NT2/D1 (cell line): ENCODE measurements at places on chromosomes 2 and 18.
A peak's percentile ranks its signal among the peaks of the same experiment; 100 is the strongest.

GRCh38 chr2:38508311-38509039, 94.3 kb downstream of the HNRNPLL start:
- peak; percentile 93 for DNase-seq

DNA sequence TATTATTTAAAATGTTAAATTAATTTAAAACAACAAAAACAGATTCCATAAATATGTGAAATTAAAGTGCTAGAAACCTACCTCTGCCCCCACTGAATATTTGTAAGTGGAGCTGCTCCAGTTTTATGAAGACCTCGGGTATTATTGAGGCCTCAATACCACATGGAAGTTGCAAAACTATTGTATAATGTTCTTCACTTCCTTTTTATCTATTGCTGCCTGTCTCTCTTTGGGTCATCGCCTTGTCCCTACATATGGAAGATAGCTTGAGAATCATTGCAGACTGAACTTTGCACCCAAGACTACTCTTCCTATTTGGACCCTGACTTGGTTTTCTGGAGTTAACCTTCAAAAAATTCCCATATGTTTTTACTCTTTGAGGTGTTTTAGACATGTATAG, 212.1 kb upstream of the NETO1 start:
- DNase-seq: no peak

DNA sequence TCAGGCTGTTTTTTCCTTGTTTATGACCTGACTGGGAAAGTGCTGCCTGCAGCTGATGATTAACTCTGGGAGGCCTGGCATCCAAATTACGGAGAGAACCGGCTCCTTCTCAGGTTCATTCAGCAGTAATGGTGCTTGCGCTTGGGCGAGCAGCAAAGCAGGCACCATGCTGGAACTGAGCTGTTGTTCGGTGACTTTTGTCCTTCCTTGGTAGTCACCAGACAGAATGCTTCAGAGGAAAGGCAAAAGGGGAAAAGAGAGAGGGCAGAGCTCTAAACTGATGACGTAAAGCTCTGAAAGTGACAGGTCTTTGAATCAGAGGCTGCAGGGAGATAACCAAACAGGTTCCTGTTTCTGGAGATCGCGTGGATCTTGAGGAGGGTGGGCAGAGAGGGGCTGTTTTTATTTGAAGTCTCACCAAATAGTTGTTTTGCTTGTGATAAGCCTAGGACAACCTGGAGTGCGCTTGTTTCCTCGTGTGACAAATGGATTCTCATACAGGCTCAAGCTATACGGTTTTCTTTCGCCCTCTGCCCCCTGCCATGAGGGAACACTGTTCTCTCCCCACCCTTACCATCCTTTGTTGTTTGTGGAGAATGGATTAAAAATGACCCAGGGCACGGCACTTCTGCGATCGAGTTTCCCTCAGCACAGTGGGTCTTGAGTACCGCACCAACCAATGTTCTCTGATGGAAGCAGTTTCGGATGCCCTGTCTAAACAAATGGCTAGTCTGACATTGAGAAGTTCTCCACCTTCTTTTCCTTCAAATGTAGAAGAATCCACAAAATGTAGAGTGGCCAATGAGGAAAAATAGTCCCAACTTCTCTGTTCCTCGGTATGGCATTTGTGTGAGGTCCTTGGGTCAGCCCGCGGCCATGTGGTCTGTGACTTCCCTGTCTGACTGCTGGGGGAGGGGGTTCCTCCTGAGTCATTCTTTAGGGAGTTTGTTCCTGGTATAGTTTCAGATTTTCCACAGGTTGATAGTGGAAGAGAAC, 1.3 kb downstream of the RASGRP3 start:
- no peak for DNase-seq

GRCh38 chr18:60120231-60120750, 220.5 kb downstream of the PMAIP1 start:
- no peak for DNase-seq

GRCh38 chr2:100113990-100114433, 28.4 kb downstream of the AFF3 start:
- no peak for DNase-seq

GRCh38 chr2:221972813-221973478, 325.9 kb downstream of the PAX3 start:
- no peak for DNase-seq

DNA sequence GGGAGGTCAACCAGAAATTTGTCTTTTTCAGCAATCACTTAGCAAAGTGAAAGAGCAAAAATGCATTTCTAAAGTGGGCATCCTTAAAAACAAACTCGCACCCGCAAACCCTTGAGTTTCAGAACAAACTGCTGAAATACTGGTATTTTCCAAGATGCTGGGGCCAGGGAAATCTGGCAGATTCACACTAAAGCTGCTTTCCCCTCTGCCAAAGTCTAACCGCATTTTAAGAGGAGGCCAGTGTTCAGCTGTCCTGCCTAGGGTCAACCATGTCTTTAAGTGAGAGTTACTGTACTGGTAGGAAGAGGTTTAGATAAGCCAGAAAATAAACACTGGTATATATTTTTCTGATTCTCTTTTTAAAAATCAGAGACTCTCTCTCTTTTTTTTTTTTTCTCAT, 55.9 kb downstream of the ACVR1 start:
- no peak for DNase-seq

- DNase-seq: no peak
Observed at GRCh38 chr2:120066800-120067547, 54.1 kb downstream of the EPB41L5 start.

- DNase-seq: no peak
Observed at GRCh38 chr2:171128461-171128860, 32.2 kb downstream of the TLK1 start.

DNA sequence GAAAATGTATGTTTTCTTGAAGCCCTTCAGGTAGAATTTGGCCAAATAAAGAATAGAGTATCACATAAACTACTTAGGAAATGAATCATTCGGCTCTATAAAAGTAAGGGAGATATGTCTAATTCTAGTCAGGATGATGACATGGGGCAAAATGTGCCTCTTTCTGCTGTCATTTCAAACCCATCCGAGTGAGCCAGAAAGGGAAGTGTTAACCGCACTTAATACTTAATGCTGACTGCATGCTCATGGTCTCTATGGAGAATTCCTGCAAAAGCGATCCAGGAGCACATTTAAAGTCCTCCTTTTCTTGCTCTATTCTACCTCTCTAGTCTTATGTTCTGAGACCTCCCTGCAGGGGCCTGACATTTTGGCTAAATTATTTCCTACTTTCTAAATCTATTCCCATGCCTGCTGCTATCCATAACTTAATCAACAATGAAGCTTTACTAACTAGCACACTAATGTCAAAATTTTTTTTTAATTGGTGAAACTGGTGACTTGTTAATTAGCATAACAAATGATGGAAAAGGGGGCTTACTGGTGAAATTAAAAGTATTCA, 127.4 kb downstream of the CDC42EP3 start:
- no peak for DNase-seq

DNA sequence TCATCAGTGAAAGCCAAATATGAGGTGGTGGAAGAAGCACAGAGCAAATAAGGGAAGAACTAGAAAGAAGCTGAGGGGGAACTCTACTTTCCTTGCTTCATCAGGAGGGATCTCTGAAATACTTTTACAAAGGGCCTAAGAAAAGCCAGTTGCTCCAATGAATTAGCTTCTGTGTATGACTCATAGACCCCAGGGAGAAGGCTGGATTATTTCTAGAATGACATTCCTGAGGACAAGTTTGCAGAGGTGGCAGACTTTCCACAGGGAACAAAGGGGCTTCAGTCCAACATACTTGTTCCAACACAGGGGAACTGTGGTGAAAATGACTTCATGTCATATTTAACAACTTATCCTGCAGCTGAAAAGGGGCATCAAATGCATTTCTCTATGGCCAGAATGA, 29.0 kb downstream of the DOK1 start:
- DNase-seq: peak; percentile 13

DNA sequence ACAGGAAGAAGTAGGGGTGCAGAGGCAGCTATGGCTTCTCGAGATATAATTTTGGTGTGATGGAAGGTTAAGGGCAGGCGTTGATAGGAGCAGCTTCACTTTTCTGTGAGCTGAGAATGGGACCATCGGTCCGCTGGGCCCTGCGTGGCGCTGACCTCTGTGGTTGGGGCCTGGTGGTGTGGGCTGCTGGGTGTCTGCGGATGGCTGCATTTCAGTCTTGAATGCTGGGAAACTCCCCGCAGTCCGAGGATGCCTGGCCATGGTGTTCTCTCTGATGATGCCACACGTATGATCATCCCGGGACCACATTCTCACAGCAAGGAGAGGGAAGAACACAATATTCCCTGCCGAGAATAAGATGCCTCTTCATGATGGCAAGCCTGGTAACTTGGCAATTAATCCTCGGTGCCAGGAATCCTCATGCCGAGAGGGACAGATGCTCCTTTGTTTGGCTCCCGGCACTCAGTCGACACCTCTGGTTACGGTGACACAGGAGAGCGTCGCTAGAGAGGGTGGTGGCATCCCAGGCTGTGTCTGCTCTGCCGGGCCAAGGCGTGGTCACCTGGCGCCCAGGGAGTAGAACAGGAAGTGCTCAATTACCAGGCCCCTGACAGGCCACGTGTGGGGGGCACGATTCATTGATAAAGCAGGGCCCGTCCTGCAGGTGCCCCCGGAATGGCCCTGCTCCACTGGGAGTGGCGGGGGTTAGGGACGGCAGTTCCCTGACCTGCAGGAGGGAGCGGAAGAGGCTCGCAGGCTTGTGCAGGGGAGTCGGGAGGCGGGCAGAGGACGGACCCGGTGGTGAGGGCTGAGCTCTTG, 119.4 kb upstream of the CTDP1 start:
- DNase-seq: no peak

GRCh38 chr2:8643996-8644356, 37.9 kb upstream of the ID2 start:
- no peak for DNase-seq

DNA sequence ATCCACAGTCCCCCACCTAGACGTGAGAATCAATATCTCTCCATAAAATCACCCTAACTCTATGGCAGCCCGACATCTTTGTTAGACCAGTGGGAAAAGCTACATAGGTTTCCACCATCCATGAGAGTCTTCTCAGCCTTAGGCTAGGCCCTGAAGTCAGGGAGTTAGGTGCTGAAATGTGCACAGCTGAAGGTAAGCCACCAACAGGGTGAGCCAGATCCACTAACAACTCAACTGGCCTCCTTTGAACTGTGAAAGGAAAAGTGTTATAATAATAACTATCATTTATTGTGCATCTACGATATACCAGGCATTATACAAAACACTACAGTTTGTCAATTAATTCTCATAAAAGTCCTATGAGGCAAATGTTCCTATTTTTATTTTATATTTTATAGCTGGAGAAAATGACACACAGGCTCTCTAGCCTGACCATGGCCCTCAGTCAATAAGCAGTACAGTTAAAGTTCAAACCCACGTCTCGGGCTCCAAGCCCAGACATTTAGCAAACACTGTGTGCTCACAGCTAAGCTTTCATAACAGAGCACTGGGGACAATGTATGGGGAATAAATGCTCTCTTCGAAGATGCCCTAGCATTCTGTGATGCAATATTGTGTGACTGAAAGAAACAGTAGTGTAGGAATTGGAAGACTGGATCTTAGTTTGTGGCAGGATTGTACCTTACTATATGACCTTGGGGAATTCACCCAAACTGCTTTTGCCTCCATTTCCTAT, 11.2 kb upstream of the CYP27C1 start:
- DNase-seq: no peak

- no peak for DNase-seq
Observed at GRCh38 chr2:10556271-10557140, 108.4 kb upstream of the ODC1 start.

GRCh38 chr2:212667751-212668316, 129.2 kb upstream of the ERBB4 start:
- DNase-seq: no peak

DNA sequence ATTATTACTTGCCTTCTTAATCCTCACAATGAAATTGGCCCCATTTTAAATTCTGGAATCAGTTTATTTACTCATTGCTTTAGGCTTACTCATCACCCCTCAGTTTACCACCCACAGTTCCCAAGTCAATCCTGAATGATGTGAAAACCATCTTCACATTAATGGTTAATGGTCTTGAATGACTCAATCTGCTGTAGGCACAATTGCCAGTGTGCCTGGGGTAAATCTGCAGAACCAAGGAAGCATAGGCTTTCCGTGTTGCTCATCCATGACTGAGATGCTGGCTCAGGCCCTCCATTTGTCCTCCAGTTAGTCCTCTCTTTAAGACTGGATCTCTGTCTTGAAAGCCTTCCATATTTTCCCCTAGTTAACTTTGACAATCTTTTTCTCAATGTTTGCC, 164.5 kb downstream of the PMAIP1 start:
- no peak for DNase-seq

DNA sequence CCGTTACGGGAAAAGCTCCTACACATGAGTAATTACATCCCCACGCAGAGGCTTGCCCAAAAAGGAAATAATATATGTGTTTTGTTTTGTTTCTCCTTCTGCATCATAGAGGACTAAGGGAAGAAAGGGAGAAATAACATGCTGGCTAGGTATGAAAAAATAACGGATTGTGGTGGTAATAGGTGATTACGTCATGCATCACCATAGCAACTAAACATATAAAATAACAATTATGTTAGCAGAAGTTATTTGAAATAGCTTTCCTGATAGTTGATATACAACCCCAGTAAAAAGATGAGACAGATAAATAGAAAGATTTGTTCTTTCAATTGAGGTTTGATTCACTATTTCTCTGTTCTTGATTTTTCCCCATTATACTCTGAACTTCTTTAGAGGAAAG, 518.0 kb downstream of the ZNF516 start:
- no peak for DNase-seq

DNA sequence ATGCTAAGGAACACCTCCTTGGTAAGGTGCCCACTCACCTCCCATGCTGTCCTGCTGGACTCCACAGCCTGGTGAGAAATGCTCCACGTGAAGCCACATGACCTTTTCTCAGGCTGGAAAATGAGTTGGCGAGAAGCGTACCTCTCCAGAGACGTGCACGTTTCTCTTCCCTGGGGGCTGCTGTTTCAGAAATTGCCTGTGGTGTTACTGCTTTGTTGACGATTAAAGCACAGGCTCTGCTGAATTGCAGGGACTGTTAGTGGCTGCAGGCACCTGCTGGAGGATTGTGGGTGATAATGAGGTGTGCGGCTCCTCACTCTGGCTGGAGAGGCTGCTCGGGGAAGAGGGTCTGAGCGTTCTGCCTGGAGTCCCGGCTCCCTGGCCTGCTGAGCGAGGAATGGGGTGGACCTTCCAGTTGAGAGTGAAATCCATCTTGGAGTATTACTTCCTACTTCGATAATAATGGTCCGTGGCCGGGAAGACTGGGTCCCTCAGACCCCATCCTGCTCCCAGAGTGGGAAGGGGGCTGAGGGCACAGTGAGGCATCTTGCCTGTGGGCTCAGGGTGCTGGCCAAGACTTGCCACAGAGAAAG, 199.3 kb upstream of the HDAC4 start:
- no peak for DNase-seq

DNA sequence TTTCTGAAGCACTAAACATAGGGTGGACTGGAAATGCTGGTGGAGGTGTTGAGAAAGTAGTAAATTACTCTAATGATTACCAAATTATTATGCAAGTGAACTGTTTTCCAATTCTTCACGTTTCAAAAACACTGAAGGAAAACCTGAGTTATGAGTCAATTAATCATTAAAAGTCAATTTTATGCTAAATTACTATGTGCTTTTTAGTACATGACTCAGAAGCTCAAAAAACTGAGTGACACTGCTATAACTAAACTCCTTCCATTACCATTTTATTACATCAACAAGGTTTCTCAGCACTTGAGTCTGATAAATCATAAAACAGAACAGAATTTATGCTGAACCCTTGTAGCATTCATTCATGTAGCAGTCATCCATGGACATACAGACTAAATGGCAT, 20.4 kb downstream of the CHMP3 start:
- no peak for DNase-seq

- DNase-seq: no peak
Observed at GRCh38 chr18:59518705-59519104, 159.6 kb upstream of the LMAN1 start.
